ENCODE measurements at places on chromosomes 2 and 18. TPM values are rescaled to one million over a fixed set of nuclear protein-coding genes. Genes with fewer than 3 reads are reported as not detected.

Gene UGT1A3
- total RNA-seq: not detected

DNA sequence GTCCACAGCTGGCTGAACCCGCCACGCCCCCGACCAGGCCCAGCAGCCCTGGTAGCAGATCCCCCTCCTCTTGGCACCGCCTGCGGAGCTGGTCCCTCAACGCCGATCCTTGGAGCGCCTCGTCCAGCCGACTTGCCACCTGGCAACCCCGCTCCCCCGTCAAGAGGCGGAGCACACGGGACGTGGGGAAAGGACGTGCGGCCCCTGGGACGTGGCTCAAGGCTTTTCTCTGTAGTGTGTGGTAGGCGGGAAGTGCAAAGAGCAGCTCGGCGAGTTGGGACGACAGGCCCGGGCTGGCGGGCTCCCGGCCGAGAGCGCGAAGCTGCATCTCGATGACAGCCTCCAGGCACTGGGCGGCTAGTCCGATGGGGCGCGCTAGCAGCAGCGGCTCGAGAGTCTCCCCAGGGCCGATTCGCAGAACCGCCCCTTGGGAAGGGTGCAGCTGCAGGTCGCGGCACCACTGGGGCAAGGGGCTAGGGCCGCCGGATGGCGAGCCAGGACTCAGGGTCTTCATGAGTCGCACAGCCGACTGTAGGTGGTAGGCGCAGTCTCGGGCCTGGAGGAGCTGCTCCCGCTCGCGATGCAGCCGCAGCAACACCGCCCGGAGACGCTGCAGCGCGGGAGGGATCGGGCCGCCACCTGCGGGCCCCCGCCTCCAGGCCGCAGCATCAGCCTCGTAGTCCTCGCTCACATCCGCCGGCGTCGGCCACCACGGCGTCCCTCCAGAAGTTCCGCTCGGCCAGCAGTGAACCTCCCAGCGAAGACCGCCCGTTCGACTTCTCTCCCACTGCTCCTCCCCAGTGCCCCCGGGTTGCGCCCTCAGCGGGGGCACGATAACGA, 617 bp downstream of the CCDC142 start:
- no peaks in the 10 kb centered on the region for H3K27me3 ChIP-seq
- H3K36me3 ChIP-seq: no peaks in the 10 kb centered on the region

DNA sequence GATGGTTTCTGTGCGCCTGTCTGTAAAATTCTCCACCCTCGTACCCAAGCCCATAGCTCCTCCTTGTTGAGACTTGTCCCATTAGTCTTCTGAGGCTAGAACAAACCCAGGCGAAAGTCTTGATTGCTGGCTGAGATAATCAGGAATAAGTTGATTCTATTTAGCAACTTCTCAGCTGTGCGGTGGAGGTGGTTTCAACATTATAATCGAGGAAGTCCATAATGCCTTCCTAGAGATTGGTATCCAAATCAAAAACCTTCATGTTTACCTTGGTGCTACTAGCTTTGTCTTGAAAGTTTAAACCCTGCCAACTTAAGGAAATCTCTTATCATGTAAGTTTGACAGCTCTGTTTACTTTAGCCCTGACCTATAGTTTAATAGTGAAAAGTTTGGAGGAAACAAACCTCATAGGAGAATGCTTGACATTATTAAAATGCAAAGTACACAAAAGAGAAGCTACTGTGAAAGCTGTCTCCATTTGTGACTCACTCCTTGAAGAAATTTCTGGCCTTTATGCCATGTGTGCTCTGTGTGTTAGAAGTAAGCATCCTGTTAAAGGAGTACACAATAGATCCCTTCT, 36.6 kb upstream of the DSC1 start:
- no peaks in the 10 kb centered on the region for H3K36me3 ChIP-seq
- no peak overlapping the region for H3K4me3 ChIP-seq
- H3K4me1 ChIP-seq: peaks cover 10% of the 10 kb centered on the region
- no peak overlapping the region for H3K27ac ChIP-seq
- DNase-seq: no peak

- no peak overlapping the region for H3K4me3 ChIP-seq
- no peak overlapping the region for H3K27ac ChIP-seq
- no peak for DNase-seq
- no peaks in the 10 kb centered on the region for H3K36me3 ChIP-seq
- H3K27me3 ChIP-seq: no peaks in the 10 kb centered on the region
Measured at GRCh38 chr2:65522922-65523321, 90.5 kb upstream of the SPRED2 start.

Gene TBR1
- not detected for total RNA-seq

- H3K27ac ChIP-seq: no peak overlapping the region
- no peak for DNase-seq
- no peak overlapping the region for H3K4me3 ChIP-seq
- H3K27me3 ChIP-seq: no peaks in the 10 kb centered on the region
- peaks cover 7% of the 10 kb centered on the region for H3K36me3 ChIP-seq
- peaks cover 12% of the 10 kb centered on the region for H3K4me1 ChIP-seq
Measured at GRCh38 chr2:82641598-82642180, 1817.4 kb downstream of the SUCLG1 start.

DNA sequence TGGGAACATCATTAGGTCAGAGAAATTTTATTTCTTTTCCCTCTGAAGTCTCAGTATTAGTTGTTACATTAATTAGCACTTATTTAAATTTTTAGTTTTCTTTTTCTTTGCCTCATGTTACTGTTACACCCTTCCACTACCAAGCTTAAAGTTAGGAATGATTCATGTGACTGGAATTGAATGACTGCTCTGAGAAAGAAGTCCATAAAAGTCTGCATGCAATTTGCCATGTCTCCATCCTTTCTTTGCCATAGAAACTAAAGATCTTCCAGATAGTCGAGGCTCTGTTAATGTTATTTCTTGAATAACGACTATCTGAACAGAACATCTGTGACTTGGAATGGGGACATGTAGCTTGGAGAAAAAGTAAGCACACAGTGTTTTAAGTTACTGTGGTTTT, 1269.8 kb upstream of the PIK3C3 start:
- no peak overlapping the region for H3K27ac ChIP-seq
- H3K27me3 ChIP-seq: no peaks in the 10 kb centered on the region
- DNase-seq: no peak

DNA sequence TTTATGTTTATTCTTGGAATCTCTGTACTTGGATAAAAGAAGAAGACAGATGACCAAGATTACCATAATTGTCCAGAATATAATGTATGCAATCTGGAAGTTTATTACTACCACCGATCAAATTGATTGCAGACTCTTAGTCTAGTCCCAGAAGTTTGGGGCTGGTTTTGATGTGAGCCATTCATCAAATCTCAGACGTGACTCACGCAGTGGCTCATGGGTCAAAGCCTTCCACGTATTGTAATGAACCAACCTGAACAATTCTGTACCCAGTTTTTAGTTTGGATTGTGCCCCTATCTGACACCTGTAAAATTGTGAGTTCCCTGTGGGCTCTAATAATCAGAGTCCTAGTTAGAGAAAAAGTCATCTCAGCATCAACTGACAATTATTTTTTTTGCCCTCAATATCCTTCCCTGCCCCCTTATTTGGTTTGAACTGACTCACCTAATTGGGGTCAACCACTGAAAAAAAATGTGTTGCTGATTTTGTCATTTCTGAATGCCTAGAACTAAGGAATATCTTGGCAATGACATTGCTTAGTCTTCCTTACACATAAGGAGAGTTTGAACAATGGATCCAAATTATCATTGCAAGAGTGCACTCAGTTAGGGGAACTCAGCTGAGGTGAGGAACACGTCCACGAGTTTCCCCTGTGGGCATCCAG, 219.5 kb upstream of the NRP2 start:
- no peak overlapping the region for H3K27ac ChIP-seq
- H3K27me3 ChIP-seq: no peaks in the 10 kb centered on the region
- no peaks in the 10 kb centered on the region for H3K36me3 ChIP-seq
- H3K4me1 ChIP-seq: peaks cover 44% of the 10 kb centered on the region

- H3K4me1 ChIP-seq: no peaks in the 10 kb centered on the region
- no peaks in the 10 kb centered on the region for H3K27me3 ChIP-seq
- no peaks in the 10 kb centered on the region for H3K36me3 ChIP-seq
- H3K27ac ChIP-seq: no peak overlapping the region
Measured at GRCh38 chr18:79274823-79275222, 120.9 kb upstream of the NFATC1 start.

Gene ZBTB14
- total RNA-seq: 14.0 TPM

DNA sequence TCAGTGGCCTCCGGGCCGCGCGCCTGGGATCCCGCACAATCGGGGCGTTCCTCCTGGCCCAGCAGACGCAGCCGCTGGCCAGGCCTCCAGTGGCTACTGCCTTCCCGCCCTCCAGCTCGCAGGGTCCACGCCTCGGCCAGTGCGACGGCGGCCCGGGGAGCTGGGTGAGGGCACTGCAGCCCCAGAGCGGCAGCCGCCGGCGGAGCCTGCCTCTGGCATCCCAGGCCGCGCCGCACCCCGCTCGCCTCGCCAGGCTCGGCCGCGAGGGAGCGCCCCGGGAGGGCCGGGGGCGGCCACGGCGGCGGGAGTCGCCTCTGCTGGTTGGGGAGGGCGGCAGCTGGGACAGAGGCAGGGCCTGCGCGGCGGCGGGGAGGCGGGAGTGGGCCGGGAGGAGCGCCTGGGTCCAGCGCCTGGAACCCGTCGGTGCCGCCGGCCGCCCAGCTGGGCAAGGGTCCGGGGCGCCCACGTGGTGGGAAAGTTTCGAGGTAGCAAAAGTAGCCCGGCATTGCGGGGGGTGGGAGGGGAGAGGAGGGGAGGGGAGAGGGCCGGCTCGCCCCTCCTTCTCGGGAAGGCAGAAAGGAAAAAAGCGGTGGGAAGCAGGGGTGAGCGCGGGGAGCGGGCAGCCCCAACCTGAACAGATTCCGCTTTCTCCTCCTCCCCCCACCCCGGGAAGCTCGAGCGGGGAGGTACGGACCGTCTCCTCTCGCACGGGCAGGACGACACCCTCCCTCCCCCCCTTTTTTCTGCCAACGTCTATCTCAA, 1.5 kb upstream of the INHBB start:
- peak; percentile 40 for DNase-seq
- H3K27ac ChIP-seq: no peak overlapping the region
- H3K4me3 ChIP-seq: peak overlapping the region; percentile 52
- H3K4me1 ChIP-seq: peaks cover 25% of the 10 kb centered on the region
- H3K36me3 ChIP-seq: no peaks in the 10 kb centered on the region

Gene FSIP2
- 3.8 TPM for total RNA-seq

DNA sequence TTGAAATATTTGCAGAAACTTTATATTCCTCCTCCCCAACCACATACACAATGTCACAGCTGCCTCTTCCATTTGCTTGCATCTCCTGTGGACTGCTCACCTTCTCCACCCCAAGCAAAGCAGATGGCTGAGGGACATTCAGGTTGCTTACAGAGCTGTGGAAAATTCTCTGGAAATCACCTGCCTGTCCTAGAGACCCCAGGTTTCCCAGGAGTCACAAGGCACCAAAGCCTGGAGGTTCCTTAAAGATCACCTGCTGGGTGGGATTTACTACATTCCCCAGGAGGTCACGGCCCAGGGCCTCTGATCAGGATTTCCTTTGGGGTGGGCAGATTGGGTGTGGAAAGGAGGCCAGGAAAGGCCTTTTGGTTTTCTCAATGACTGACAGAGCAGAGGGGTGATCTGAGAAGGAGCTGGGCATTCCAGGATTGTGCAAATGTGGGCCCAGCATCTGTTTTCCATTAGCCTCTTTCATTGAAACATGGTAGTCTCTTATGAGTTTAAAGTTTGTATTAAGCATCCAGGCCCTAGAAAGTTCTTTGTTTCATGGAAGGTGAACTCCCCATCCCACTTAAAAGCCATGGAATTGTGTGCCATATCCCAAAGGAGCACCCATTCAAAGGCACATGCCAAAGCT, 410.7 kb upstream of the TNP1 start:
- H3K27ac ChIP-seq: no peak overlapping the region
- H3K4me1 ChIP-seq: peaks cover 3% of the 10 kb centered on the region
- peak; percentile 52 for DNase-seq
- H3K4me3 ChIP-seq: no peak overlapping the region

GRCh38 chr2:118431165-118431517, 342.9 kb downstream of the INSIG2 start:
- DNase-seq: peak; percentile 36
- H3K27ac ChIP-seq: no peak overlapping the region
- H3K36me3 ChIP-seq: peaks cover 7% of the 10 kb centered on the region
- H3K4me1 ChIP-seq: peaks cover 14% of the 10 kb centered on the region

Data from GM23338 (cell line).